Stimulated activated CD8-positive, alpha-beta memory T cell treated with anti-CD3 and anti-CD28 coated beads, Interleukin-2, amount 100 ng/mL, for 1 hour (primary cell): ENCODE measurements at places on chromosomes 3 and 15.
A peak's percentile ranks its signal among the peaks of the same experiment; 100 is the strongest.

DNA sequence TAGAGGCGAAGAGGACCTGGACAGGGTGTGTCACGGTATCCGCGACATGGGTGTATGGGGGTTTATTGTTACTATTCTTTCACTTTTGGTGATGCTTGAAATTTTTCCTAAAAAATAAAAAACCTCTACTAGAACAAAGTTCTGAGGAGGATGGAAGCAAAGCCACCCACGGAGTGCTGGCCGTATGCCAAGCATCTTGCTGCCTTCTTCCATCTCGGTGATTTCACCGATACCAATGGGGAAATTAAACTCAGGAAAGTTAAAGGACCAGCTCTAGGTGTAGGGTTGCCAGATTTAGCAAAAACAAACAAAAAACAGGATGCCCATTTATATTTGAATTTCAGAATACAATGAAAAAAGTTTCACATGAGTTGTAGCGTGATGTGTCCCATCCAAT lies 33.9 kb downstream of the SMAD6 start:
- DNase-seq = no peak

DNA sequence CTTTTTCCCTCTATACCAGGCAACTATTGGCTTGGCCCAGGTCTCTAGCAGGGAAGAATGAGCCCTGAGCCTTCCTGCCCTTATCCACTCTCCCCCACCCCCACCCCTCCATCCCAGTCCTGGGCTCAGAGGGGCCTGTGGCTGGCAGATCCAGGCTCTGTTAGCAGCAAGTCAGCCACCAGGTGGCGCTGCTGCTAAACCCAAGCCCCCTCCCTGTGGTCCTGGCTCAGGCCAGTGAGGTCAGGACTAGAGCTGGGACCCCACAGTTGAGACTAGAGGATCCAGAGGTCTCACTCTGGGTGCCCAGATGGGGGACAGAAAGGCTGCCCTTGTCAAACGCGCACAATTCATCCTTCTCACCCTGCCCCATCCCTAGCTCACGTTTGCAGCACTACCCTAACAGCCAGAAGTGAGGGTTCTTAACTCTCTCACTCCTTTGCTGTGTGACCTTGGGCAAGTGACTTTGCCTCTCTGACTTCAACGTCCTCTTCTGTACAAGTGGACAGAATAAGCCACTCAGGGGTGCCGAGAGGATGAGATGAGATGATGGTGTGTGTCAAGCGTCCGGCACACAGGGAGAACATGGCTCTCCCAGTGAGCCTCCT lies 46.8 kb upstream of the SLC6A1 start:
- no peak for DNase-seq

- no peak for DNase-seq
Observed at GRCh38 chr3:138197524-138197923, 10.4 kb downstream of the ARMC8 start.

GRCh38 chr3:153768561-153769469 lies 352.4 kb upstream of the ARHGEF26 start:
- DNase-seq = peak; percentile 21

DNA sequence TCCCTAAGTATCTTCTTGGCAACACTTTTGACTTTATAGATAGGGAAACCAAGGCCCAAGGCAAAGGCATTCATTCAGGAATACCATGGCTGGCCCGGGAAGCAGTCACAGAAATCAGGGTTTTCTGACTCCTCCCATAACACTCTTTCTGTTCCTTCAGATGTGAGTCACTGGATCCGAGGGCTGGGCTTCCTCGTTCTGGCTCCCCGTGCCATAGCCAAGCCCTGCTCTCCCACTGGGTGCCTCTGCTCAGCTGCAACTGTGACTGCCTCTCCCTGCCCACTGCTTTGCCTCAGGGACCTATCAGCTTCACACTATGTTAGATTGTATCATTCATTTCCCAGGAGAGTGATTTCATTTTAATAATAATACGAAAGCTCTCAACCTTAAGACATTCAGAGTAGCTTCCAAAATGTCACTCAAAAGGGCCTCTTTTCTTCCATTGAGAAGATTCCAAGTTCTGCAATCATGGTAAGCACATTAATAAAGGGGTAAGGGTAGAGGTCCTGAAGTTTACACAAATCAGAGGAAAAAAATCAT lies 50.2 kb downstream of the GABRB3 start:
- no peak for DNase-seq

DNA sequence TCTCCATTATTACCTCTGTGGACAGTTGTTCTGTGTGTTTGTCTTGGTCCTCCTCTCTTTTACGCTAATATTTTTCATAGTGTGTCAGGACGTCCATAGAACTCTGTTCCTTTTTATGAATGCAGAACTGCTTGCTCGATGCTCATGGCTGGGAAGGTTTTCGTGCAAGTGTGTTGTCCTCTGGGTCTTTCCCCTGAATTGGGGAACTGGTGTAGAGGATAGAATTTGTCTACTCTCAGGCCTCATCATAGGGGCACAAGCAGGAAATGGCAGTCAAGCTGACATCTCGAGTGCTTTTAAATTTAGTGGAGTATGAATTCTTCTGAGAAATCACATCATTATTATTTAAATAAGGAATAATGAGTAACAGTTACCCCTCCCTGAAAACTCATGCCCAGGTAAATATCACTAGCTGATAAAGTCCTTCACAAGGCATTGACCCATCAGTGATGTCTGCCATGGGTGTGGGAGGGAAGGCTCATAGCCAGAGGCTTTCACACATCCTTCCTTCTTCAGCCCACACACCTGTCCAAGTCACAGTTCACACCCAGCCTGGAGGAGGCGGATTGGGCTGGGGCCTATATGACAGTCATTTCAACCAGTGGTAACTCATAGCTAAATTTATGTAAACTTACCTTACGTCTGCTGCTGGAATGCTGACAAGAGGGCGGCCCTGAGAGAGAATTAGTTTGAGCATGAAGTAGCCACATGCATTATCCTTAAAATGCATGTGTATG lies 226.1 kb downstream of the PLCL2 start:
- no peak for DNase-seq

GRCh38 chr3:39903253-39903652 lies 93.8 kb downstream of the MYRIP start:
- DNase-seq = no peak

DNA sequence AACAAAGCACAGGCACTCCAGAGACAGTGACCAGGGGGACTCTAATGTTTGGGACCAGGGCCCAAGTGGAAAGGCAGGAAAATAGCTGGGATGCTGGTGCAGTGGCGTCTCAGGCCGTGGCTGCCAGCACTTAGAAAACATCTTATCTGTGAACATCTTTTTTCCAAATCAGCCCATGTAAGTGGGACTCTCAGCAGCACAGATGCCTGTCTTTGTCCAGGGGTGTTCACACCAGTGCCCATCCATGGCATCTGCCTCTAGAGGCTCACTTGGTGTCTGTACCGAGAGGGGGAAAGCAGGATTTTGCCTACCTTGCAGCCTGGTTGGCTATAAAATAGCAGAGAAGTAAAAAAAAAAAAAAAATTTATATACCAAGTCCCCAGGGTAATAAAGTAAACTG lies 26.7 kb downstream of the SLC12A8 start:
- DNase-seq = no peak

DNA sequence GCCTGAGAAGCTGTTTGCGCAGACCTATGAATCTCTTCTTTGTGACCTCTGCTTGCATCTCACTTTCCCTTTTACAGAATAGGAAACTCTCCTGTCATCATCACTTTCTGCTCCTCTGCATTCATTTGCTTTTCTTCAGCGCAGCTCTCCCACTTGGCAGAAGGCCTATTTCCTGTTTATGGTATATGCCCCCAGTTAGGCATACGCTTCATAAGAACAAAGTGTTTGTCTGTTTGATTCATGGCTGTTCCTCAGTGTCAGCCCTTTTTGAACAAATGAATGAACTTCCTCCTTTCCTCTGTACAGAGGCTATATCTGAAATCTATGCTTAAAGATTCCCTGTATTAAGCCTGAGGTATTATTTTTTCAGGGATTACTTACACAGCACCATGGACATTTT lies 1216.9 kb upstream of the GBE1 start:
- no peak for DNase-seq
